ENCODE measurements at places on chromosomes 3 and 15. TPM values are rescaled to one million over a fixed set of nuclear protein-coding genes. Genes with fewer than 3 reads are reported as not detected.
A peak's percentile ranks its signal among the peaks of the same experiment; 100 is the strongest.

MYO5C gene
- total RNA-seq, result 23.4 TPM

SLC22A13 gene
- 0.46 TPM for total RNA-seq

NKIRAS1 gene
- 14.2 TPM for total RNA-seq

GPR149 gene
- total RNA-seq, result not detected

MKRN2OS gene
- not detected for total RNA-seq

RGMA gene
- 1.1 TPM for total RNA-seq

LRRIQ4 gene
- total RNA-seq, result not detected

CDC25A gene
- 8.1 TPM for total RNA-seq

ITGA11 gene
- 9.4 TPM for total RNA-seq

CLDN11 gene
- total RNA-seq, result 3.3 TPM

SPESP1 gene
- 4.4 TPM for total RNA-seq

GRCh38 chr15:83565553-83566159, 88.3 kb upstream of the ADAMTSL3 start:
- DNase-seq, result no peak

- DNase-seq, result no peak
Observed at GRCh38 chr3:193662757-193663322, 69.8 kb downstream of the OPA1 start.

GRCh38 chr3:109098079-109098644, 19.8 kb downstream of the MORC1 start:
- no peak for DNase-seq

GRCh38 chr15:66942649-66943390, 122.6 kb upstream of the SMAD3 start:
- no peak for DNase-seq

GRCh38 chr3:58026598-58026997, 18.4 kb downstream of the FLNB start:
- DNase-seq, result no peak

DNA sequence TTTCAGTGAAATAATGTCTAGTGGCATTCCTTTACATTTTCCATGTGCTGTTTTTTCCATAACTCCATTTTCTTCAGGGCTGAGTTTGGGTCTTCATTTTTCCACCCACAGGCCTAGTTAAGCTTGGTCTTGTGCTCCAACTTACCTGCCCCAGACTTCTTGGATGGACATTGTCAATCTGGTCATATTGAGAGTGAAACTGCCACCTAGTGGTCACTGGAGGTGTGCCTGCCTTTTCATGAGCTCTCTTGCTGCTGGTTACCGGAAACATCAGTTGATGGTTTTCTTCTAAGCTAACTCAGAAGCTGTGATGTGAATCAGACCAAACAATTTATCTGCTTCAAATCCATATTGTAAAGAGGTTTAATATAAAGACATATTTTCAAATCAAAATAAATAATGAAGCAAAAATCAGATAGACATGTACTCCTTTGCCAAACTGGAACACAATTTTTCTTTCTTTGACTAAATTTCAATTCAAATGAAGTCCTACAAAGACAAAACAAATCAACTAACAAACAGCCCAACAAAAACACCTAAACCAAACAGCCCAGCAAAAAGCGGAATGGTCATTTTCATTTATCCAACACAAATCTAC, 135.1 kb upstream of the RASGRP1 start:
- no peak for DNase-seq

- DNase-seq, result no peak
Observed at GRCh38 chr3:21170964-21171363, 580.0 kb downstream of the ZNF385D start.

DNA sequence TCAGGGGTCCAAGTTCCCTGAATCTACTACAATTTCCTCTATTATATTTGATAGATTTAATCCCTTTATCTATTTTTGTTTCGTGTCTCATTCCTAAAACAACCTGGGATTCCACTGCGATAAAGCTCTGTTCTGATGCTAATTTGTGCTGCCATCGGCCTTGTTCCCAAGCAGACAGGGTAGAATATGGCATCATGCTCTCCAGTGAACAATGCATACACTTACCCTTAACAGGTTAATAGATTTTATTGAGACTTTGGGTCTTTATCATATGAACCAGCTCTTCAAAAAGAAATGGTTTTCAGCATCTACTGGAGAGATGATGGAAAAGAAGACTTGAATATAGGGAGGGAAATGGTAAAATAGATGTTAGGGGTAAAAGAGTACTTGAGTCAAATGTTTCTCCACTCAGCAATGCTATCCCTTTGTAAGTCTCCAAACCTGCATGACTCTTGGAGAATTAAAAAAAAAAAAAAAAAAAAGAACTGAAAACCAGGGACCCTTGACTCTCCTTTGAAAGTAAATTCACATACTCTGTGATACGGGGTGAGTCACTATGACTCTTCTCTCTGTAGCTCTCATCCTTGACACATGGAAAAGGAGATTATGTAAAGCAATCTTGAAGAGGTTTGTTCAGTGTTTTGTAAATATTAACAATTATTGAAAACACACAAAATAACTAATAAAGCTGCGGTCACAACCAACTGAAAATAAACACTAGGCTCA, 268.8 kb downstream of the ZBTB20 start:
- DNase-seq, result no peak

GRCh38 chr3:81416812-81417211, 344.6 kb downstream of the GBE1 start:
- DNase-seq, result no peak

DNA sequence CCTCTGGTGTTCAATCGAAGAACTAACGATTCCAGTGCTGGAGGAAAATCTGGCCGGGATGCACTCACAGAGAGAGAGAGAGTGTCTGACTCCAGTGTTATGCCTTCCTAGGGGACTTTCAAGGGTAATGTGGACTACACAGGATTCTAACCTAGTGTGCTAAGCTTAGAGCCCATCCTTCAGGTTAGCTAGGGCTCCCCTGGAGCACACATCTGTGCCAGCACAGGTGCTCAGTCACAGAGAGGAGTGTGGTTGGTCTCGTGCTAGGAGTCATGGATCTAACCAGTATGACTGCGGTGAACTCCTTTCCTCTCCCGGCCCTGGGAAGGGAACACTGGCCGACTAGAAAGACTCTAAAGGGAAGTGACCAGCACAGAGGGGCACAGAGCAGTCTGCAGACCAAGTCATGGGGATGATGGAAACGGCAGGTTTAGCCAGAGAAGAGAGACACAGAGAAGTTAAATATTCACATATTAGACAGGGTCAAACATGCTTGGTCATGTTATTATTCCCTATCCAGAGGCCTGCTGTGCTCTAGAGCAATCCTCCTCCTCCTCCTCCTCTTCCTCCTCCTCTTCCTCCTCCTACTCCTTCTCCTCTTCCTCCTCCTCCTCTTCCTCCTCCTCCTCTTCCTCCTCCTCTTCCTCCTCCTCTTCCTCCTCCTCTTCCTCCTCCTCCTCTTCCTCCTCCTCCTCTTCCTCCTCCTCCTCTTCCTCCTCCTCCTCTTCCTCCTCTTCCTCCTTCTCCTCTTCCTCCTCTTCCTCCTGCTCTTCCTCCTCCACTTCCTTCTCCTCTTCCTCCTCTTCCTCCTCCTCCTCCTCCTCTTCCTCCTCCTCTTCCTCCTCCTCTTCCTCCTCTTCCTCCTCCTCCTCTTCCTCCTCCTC, 280.3 kb downstream of the XXYLT1 start:
- no peak for DNase-seq

DNA sequence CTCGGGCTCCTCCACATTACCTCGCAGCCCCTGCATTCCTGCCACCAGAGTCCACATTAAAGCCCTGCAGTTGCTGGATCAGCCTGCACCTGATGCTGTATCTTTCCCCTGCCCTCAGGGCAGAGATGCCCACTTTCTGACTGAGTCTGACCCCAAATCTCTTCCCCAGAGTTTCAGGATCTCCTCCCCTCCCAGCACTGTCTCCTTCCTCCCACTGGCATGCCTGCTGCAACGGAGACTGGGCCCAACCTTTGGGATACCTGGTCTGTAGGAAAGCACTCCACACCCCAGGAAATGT, 20.6 kb upstream of the GP9 start:
- DNase-seq, result no peak

- no peak for DNase-seq
Observed at GRCh38 chr15:57527382-57528091, 64.2 kb upstream of the MYZAP start.

GRCh38 chr3:9986230-9986725, 363 bp downstream of the EMC3 start:
- no peak for DNase-seq

DNA sequence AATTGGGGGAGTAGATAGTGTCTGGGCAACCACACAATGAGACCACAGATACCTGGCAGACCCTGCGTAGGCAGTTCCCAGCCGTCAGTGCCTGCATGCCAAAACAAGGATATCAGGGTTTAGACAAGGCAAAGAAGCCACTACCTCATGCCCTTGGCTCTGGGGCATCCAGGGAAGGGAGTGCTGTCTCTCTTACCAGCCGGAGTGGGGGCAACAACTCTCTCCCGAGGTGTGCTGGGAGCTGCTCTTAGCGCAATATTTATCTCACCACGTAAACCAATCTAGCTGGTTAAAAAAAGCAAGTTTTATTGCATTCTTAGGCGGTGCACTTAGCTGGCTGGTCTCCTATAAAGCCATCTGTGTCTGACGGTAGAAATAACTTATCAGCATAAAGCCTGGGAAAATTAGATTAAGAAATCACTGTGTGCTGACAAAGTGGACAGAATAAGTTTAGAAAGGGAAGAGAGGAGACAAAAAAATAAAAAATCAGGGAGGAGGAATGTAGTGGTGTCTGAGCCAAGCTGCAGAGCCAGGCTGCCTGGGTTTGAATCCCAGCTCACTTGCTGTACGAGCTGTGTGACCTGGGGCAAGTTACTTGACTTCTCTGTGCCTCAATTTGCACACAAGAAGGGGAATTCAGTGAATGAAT, 273.2 kb downstream of the PDZRN3 start:
- DNase-seq, result no peak

DNA sequence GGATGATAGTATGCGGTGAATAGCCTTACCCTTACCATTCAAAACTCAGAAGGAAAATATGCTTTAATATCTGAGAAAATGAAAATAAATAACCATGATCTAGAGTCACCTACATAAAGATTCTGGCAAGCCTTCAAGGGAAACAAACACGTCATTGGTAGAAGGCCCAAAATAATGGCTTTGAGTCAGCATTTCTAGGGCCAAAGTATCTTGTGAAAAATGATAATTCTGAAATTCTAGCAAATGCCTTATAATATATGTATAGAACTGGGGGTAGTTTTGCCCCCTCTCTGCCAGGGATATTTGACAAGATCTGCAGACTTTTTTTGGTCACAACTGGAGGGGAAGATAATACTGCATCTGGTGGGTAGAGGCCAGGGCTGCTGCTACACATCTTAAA, 15.4 kb downstream of the PLSCR1 start:
- DNase-seq, result no peak

- DNase-seq, result no peak
Observed at GRCh38 chr3:138082085-138082991, 33.1 kb downstream of the DZIP1L start.

DNA sequence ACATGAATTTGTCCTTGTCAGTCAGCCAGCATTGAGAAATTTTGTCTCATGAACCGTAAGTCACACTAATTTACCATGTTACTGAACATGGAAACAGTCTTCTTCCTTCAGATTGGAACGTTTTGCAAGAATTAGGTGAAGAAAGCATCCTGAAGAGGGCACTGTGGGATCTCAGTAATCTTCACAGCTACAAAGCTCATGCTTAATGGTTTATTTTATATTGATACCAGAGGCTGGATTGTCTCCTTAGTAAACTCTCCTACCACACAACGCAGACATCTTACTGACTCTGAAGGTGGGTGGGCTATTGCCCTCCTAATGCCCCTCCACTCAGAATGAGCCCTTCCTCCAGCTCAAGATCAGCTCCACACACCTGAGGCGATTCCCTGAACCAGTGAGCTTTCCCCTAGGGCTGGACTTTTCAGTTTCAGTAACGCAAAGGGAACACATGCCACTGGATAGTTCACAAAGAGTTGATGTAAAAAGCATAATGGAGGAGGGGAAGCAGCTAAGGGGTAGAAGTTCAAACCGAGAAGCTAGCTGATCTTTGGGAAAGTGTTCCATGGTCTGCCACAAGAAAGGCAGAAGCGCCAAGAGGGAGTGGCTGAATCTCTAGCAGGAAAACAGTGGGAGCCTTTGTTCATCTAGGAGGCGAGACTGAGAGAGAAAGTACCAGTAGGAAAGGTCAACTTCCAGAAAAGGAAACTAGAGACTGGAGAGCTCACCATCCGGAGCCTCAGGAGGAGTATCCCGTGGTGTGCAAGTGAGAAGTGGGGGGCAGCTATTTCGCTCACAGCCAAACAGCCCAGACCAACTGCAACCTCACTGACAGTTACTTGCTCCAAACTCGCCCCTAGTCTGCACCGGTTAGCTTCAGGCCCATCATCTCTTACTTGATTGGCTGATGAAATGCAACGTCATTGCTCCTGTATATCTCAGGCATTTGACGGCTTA, at the start of gene SLC9C1:
Gene SLC9C1 (minus strand): TSS at position 849 of the 954 bp plus-strand sequence. CDS start 7,425 bp downstream, outside the sequence.
- DNase-seq, result no peak

- no peak for DNase-seq
Observed at GRCh38 chr3:158167737-158168557, 58.1 kb downstream of the RSRC1 start.

DNA sequence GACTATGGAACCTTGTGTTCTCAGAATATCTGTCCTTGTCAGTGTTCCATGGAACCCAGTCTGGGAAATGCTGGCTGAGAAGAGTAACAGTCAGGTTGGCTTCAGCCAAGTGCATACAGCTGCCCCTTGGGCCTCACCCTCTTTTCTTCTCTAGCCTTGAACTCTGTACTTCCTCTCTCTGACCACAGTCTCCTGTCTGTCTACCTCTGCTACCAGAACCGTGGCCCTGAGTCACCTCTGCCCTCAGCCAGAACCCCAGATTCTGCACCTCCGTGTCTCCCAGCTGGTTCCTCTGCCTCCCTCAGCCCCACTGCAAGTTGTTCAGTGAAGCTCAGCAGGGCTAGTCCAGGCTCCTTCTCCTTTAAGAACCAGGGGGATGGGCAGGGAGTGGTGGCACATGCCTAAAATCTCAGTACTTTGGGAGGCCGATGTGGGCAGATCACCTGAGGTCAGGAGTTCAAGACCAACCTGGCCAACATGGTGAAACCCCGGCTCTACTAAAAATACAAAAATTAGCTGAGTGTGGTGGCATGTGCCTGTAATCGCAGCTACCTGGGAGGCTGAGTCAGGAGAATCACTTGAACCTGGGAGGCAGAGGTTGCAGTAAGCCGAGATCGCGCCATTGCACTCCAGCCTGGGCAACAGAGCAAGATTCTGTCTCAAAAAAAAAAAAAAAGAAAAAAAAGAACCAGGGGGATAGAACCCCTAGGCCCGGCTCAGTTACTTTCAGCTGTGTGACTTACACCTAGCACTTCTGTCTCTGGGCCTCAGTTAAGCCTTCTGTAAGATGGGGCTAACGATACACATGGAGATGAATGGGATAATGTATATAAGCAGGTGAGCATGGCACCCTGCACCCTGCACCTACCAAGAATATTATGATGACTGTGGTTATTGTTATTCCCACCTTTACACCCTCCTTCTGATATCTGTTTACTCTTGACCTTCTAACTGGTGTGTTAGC, 24.3 kb upstream of the TATDN2 start:
- DNase-seq, result peak; percentile 87

DNA sequence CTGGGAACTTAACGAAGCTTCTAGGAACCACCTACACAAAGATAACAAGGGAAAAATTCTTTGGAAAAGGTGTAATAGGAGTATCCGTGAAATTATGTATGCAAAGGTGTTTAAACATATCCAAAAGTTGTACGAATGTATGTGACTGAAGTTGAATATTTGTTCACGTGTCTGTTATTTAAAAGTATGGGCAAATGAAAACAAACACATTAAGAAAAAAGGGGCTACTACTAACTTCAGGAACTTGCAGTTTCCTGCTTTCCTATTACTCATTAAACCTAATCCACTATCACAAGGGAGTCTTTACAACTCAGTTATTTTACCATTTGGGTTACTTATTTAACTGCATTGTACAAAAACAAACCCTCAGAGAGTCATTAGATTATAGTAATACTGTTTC, 33.9 kb upstream of the GRAMD1C start:
- DNase-seq, result no peak

Measured in spleen (tissue), 13 donors.